Neural crest cell (in vitro differentiated cells): ENCODE measurements at places on chromosomes 5 and 9. TPM values are rescaled to one million over a fixed set of nuclear protein-coding genes. Genes with fewer than 3 reads are reported as not detected.

GRCh38 chr5:96687812-96688453, 25.8 kb downstream of the CAST start:
- no peak for DNase-seq

DNA sequence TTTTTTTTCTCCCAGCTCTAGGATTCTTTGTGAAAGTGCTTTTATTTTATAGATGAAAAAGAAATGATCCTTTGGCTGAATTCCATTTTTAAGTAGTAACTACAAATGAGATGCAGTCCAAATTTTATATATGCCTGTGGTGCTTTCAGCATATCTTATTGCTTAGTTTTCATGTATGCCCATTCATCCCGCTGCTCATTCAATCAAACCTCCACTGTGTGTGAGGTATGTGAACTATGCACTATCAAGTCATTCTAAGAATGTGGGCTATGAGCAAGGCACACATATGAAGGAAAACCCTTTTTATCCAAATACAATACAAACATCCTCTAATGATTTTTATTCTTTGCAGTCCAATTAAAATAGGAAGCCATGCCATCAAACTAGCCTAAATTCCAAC, 1069.1 kb upstream of the DMAC1 start:
- no peak for DNase-seq

DNA sequence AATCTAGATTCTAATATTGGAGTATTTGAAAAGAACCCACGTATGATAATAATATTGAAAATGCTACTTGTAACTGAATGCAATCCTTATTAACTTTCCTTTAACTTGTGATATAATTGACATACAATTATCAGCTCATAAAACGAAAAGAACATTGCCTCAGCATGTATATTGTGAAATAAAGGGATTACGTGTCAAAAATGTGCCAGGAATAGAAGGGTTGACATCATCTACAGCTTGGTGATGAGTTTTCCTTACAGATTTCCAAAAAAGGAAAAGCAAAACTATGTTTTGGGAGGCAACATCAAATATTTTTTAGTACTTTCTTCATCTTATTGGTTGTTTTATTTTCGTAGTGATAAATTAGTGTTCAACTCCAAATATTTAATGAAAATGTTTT, 266.0 kb upstream of the PTGER4 start:
- DNase-seq, result no peak

GRCh38 chr5:138755084-138755748, 2.0 kb downstream of the CTNNA1 start:
- DNase-seq, result no peak

DNA sequence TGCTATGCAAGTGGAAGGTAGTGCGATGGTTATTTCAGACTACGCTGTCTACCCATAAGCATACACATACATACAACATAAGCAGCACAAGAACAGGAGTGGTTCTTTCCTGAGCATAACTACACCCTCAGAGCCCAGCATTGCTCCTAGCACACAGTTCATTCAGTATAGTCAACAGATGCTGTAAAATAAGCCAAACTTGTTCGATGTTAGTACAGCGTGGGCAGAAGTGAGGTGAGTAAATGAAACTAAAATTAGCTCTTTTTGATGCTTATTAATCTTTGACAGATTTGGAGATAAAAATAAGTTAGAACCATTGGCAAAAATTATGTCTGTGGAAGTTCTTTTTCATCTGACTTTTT, 47.8 kb downstream of the S1PR3 start:
- DNase-seq, result no peak

DNA sequence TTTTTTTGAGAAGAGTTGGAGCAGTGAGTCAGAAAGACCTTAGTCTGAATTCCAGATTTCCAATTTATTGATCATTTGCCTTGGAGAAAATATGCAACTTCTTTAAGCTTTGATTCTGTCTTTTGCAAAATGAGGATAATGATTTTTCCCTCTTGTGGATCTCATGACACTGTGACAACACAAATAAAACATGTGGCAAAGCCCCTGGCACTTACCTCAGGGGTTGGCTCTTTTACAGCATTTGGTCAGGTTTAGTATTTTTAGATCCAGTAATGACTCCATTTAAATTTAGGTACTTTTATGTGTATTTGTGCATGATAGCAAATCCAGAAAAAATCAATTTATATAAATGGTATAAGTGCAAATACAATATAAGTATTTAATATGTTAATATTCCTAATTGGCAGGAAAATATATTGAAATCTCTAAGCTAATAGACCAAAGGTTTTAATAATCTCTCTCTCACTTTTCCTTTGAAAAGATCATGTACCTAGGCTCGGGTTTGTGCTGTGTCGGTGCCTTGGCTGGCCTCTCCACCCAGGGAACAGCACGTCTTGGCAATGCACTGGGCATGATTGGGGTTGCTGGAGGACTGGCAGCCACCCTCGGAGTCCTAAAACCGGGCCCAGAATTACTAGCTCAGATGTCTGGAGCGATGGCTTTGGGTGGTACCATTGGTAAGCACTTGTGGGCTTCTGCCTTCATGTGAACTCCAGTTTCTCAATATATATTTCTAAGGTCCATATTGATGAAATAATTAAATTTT, 49.7 kb downstream of the NNT start:
- no peak for DNase-seq

DNA sequence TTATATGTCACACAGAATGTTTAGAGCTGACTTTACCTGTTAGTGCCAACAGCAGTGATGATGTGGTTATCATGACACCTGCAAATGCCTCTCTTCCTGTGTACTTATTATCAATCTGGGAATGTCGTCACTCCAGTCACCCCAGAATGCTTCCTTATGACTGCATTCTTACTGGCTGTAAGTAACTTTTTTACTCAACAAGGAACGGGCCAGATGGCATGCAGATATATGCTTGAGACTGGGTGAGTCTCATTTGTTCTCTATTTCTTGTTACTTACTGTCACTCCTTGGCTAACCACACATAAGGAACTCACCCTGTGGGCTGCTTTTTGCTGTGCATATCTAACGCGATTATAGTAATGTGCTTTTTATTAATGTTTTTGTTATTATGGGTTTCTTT, 385.5 kb upstream of the MEF2C start:
- no peak for DNase-seq

DNA sequence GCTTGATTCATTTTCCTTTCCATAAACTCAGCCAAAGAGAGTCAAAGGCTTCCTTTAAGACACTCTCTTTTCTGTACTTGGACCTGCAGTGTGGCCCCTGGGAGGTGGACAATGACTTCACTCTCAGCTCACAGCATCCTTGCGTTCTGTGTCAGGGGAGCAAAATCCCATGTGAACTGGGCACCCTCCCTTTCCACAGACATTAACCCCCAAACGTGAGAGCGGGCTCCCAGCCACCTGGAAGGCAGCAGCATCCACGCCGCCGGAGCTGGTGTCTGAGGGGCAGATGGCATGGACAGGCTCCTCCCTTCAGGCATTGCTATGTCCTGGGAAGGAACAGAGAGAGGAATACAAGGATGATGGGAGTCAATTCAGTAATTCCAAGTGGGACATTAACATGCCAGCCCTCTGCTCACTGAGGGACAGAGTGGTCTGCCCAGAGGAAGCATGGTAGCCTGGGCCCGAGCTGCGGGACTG, 39.5 kb downstream of the TRIP13 start:
- no peak for DNase-seq

- DNase-seq, result no peak
Observed at GRCh38 chr5:34789021-34789531, 49.9 kb upstream of the TTC23L start.

DNA sequence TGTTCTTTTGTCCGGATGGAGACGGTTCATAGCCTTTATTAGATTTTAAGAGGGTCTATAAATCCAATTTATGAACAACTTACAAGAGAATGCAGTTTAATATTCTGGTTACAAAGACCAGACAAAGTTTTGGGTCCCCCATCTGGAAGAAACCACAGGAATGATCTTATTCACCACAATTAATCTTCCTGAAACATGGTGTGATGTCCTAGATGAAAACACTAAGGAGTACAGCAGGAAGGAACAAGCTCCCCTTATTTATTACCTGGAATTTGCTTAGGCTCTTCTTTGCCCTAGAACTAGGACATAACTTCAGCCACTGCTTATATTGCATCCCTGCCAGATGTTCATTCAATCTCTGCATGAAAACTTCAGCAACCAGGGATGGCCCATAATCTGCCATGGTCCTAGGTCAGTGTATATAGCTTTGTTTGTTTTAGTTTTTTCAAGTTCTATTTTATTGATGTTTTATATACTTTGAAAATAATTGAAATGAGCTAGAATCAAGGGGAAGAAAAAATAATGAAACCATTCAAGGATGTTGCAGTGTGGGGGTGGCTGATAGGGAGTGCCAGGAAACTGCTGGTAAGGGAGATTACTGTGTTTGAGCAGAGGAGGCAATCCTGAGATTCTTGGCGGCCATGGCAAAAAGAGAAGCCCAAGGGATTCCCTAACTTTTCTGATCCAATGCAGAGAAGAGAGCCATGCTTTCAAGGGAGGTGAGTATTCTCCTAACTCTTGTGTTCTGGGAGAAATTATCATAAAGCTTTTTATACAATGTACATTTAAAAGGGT, 16.8 kb downstream of the TXNDC8 start:
- no peak for DNase-seq

GRCh38 chr9:136605988-136606660, 56.6 kb upstream of the EGFL7 start:
- no peak for DNase-seq

DNA sequence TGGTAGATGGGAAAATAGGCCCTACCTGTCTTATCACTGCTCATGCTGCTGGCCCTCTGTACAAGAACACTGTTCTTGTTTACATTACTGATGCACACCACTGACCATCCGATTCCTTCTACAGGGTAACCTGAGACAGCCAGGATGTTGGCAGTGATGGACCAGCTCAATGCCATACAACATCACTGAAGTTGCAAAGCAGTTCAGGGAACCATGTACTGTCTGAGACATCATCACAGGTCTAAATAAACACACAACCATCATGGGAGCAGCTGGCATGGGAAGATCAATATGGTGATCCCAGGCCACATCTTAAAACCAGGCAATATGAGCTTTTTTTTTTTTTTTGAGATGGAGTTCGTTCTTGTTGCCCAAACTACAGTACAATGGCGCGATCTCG, 59.0 kb downstream of the IARS1 start:
- no peak for DNase-seq

- no peak for DNase-seq
Observed at GRCh38 chr5:33795496-33795895, 96.3 kb downstream of the ADAMTS12 start.

DNA sequence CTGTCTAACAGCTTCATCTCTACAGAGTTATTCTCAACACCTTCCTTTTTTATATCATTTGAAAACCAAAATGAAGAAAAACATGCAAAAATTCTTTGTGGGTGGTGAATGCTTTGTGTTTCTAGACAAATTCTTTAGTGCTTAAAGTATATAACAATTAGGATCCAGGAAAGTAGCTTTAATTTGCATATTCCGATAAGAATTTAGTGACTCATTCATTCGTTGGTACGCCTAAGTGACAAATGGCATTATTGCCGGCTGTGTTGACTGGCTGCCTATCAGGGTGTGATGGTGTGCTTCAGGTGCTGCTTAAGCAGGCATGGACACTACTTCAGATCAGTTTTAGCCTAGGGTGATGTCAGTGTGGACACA, 35.2 kb downstream of the LMNB1 start:
- no peak for DNase-seq

DNA sequence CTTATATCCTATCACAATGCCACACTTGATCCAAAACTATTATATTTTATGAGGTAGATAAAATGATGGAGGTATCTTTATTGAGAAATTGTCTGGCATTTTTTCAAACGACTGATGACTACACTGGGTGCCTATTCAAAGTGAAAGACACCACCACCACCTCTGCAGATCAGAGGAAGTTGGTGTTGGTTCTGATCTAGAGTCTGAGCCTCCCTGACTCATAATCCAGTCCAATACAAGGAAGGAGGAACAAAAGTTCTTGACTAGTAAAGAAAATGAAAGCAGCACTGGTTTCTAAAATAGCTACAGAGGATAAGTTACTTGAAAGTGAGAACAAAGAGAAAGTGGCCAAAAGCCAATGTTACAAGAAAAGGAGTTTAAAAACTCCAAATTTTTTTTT, 139.9 kb downstream of the RFX3 start:
- no peak for DNase-seq

GRCh38 chr5:174397206-174397605, 327.2 kb upstream of the MSX2 start:
- DNase-seq, result no peak

DNA sequence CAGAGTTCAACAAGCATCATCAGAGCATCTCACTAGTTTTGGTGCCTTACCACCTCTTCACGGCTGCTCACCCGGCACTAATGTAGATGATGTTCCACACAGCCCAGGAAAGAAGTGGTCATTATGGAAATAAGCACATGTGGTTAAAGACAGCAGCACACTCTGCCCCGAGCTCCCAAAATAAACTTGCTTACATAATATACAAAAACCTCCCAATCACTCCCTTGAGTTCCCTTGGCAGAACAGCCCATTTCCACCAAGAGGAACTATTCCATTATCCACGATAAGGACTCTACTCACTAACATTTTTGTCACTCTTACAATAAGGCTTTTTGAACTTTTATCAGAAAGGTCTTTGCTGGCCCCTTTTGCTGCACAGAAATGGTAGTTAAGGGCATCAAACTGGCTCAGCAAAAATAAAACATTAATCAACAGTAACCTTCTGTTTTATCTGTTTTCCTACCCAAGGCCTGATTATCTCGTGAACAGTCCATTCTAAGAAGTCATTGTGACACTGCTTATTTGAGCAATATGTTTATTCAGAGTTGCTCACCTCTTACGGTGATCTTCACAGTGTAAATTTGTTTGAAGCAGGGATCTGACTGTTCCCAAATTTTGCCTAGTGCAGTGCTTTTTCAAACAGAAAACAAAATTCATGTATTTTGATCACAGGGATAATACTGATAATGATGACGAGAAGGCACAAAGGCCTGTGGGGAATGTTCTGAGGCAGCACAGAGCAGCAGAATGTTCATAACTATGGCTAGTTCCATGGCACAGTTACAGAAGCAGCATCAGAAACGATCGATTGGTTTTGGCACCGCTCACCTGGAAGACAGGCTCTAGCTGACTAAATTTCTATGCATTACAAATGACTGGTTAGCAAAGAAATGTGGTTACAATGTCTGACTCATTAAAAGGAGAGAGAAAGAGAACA, 399.8 kb upstream of the PIK3R1 start:
- no peak for DNase-seq

Gene BAAT
- total RNA-seq, result 0.16 and 0.30 TPM in 2 replicates

Gene CCL28
- total RNA-seq, result not detected in 2 replicates

Gene PKN3
- total RNA-seq, result 28.0 and 30.0 TPM in 2 replicates

Gene ANKRA2
- 14.0 and 17.1 TPM in 2 replicates for total RNA-seq

Gene SPINK7
- total RNA-seq, result not detected in 2 replicates

Gene CXCL14
- not detected in 2 replicates for total RNA-seq

Gene ANKRD34B
- total RNA-seq, result 0.05 TPM in 1 of 2 replicates, not detected in the other

Gene LHFPL2
- total RNA-seq, result 14.4 and 15.0 TPM in 2 replicates
